SJCRH30 (cell line): ENCODE measurements at places on chromosomes 12 and 14.

DNA sequence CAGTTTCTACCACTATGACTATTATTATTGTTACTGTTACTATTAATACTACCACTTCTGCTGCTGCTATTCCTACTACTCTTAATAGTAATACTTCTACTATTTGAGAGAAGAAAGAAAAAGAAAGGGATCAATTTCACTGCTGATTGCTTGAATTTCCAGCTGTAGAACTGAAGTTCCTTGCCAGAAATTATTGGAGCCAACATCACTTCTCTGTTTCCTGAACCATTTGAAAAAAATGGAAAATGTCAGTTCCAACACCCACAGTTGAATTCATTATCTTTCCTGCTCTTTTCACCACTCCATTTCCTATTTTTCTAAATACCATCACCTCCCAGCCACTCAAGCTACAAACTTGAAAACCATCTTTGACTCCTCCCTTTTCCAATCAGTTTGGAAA, 54.1 kb upstream of the PIK3C2G start:
- DNase-seq = no peak

- no peak for DNase-seq
Measured at GRCh38 chr14:70780396-70781075, 28.8 kb downstream of the MAP3K9 start.

GRCh38 chr14:96889091-96889490, 91.9 kb downstream of the VRK1 start:
- no peak for DNase-seq

DNA sequence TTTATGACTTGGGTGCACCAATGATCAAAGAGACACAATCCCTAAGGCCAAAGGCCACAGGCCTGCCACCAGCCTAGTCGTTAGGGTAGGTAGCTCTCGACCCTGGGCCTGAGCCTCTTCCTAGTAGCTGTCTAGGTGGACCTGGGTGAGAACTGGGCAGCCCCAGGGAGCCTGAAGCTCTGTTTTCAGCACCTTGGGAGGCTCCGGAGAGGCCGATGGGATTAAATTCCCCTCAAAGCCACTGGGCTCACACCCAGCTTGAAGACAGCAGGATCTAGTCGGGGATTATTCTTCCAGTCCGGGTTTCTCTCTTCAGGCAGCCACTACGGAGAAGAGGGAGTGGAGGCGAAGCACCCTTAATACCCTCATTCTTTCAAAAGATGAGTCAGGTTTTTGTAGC, 79.8 kb downstream of the TMEM260 start:
- peak; percentile 22 for DNase-seq

DNA sequence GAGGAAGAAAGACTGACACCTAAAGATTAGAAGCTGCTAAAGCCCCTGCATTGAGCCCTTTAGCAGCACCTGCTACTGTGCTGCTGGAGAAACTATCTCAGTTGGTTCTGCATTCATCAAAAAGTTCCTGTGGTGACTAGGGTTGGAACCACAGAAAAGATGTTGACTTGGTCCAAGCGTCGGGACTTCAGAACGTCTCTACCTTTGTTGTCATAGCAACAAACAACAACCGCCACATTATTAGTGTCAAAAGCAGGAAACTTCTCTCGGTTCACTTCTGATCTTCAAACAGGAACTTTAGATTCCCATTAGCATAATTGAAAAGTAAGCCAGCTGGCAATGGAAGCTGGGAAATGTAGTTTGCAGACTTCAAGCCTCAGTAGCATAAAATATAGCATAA, 368.0 kb downstream of the SEC23A start:
- no peak for DNase-seq

DNA sequence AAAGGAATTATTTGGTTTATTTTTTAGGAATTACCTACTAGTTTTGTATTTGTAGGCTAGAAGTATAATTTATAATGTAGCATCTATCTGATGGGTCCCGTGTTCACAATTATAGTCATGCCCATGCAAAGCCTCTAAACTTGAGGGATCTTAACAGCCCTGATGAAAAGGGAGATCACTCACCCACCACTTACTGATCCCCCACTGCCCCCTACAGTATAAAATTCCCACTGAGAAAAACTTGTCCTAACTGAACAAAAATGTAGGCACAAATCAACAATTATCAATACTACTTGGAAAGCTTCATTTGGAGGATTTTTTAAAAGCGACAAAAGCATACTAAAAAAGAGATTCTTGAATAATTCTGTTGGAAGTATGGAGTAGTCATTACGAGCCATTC, 21.0 kb downstream of the WIF1 start:
- no peak for DNase-seq

DNA sequence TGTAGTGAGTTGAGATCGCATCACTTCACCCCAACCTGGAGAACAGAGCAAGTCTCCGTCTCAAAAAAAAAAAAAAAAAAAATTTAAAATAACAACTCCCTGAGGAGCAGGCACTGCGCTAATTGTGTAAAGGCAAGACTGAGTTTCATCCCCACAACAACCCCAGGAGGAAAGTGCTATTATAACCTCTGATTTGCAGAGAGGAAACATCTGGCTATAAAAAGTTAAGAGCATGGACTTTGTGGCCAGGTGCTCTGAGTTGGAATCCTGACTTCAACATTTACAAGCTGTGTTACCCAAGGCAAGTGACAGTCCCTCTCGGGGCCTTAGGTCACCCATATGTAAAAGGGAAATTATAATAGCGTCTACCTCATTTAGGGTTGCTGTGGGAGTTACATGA, 76.0 kb upstream of the MYL2 start:
- DNase-seq = no peak

GRCh38 chr12:53223389-53224060, 8.5 kb downstream of the RARG start:
- DNase-seq = peak; percentile 65

- peak; percentile 2 for DNase-seq
Measured at GRCh38 chr12:83462419-83462818, 775.7 kb downstream of the TMTC2 start.

GRCh38 chr12:5035618-5036017, 8.1 kb upstream of the KCNA5 start:
- no peak for DNase-seq

DNA sequence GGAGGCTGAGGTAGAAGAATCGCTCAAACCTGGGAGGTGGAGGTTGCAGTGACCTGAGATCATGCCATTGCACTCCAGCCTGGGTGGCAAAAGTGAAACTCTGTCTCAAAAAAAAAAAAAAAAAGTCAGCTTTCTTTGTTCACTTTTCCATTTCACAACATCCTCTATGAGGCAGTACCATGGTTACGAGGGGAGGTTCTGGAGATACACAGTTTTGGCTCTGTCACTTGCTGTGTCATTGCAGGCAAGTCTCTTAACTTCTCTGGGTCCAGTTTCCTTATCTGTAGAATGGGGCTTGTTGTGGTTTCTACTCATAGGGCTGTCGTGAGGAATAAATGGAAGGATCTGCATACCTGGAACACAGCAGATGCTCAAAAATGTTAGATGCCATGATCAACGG, 75.6 kb upstream of the SLC24A4 start:
- no peak for DNase-seq

- no peak for DNase-seq
Measured at GRCh38 chr12:41277946-41278267, 89.8 kb downstream of the PDZRN4 start.

GRCh38 chr14:89379006-89379405, 38.0 kb downstream of the FOXN3 start:
- DNase-seq = no peak

- no peak for DNase-seq
Measured at GRCh38 chr12:120316798-120317223, 10.8 kb downstream of the PLA2G1B start.

- DNase-seq = no peak
Measured at GRCh38 chr12:12405882-12406281, 49.0 kb downstream of the BORCS5 start.

DNA sequence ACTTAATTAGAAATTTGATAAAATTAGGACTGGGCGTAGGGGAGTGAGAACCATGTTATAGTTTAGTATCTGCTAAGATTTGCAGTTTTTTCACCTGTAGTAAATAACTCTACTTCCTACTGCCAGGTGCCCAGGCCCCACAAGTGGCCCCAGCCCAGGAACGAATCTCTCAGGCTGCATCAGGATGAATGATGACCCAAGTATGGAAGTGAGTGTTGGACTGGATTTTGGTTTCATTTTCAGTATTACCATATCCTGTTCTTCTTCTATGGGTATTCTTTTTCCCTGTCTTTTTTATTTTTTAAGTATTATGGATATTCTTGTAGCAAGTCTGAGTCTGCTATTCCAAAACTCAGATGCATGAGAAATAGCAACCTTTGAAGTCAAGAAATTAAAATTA, 120.3 kb upstream of the BCAT1 start:
- no peak for DNase-seq

DNA sequence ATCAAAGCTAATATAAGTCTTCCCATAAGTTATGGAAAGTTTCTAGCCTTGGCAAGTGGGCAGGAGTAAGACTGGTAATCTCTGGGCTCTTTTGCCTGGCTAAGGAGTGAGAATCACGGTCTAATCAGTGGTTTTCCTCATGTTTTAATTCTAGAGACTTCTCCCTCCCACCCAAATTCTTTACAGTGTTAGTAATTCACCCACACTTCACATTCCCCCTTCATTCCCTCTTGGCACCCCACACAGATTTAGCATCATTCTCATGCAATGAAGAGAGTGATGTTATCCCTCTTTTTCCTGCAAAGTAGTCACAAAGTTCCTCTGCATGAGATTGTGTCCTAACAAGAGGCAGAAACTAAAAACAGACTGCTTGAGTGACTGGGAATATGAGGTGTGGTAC, 28.6 kb upstream of the CACNA2D4 start:
- DNase-seq = no peak

DNA sequence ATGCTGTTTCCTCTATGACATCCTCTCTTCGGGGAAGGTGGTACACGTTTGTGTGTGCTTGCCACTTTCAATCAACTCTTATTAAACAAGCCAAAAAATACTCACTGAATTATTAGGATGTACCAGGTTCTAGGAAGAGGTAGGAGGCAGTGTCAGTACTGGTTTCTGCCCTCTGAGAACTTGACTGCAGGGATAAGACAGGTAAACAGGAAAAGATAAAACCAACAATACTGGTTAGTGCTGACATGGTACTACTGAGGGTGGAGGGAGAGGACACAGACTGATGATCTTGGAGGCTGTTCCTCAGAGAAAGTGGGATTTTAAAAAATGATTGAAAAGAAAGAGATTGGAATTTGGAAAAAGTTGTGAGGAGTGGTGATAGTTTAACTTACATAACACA, 295.2 kb upstream of the PWP1 start:
- DNase-seq = no peak

GRCh38 chr12:1688086-1688710, 2.7 kb upstream of the ADIPOR2 start:
- no peak for DNase-seq

GRCh38 chr14:104431929-104432541, 147.5 kb upstream of the C14orf180 start:
- no peak for DNase-seq

- DNase-seq = peak; percentile 21
Measured at GRCh38 chr12:25323581-25323982, 72.9 kb upstream of the KRAS start.

- no peak for DNase-seq
Measured at GRCh38 chr12:8011331-8011730, 21.2 kb upstream of the FOXJ2 start.

DNA sequence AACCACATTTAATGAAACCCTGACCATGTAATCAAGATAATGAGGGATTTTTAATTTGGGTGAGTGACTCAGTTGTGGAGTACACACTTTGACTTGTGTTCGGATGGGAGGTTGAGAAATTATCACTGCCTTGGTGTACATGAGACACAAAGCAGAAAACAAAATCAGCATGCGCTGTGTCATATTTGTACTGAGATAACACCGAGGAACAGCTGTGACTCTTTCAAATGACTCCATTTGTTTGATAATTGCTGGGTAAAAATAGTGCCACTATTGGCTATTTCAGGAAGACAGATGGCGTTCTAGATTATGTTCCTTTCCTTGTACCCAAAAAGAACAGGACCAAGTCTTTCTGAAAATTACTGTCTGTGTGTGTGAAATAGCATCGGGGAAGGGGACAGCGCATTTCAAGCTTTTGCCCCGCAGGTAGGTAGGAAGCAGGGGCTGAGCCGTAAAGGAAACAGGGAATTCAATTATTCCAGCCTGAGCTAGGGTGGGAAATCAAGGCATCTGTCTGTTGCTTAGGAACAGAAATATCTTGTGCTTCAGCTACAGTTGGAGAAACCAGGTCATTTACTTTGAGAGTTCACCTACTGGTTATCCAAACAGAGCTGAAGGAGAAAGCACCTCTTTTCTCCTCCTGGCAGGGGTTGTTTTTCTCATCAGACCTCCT, 114.3 kb downstream of the SNAPC1 start:
- no peak for DNase-seq

DNA sequence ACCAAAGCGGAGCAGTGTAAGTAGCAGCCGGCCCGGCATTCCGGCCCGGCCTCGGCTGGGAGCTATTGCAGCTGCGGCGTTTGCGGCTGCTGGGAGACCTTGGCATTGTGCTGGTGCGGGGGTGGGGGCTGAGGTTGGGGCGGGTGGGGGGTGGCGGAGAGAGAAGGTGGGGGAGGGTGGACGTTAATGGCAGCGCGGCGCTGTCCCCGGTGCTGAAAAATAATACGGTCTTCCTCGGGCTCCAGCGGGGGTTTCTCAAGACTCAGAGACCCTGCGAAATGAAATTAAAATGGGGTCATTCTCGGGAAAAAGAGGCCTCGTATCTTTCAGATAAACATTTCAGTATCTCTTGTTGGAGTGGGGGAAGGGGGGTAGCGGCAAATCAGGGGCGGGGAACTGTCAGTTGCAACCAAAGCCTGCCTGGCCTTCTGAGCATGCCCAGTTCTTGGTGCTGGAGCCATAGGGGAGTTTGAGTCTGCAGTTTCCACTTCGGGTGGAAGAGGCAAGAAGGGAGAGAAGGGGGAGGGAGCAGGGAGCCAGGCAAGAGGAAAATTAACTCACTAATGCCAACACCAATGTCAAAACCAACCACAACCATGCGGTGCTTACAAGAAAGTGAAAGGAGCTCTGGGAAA, 414 bp downstream of the UNC79 start:
- DNase-seq = peak; percentile 15

DNA sequence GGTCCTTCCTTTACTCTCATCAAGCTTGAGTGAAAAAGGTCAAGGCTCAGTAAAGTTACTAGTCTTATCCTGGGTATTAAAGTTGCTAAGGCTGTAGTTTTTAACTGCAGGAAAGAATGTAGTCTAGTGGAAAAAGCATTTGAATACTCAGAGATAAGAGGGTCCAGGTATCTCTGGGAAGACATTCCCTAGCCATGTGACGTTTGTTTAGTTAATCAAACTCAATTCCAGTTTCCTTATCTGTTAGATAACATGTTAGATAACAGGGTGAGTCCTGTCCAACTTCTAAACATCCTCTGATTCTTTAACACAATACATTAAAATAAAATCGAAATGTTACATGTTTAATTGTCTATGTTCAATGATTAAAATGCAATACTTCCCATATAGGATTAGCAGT, 720.7 kb upstream of the LMO3 start:
- no peak for DNase-seq
